Amniotic epithelial cell (primary cell): ENCODE measurements at places on chromosomes 3 and 15.

DNA sequence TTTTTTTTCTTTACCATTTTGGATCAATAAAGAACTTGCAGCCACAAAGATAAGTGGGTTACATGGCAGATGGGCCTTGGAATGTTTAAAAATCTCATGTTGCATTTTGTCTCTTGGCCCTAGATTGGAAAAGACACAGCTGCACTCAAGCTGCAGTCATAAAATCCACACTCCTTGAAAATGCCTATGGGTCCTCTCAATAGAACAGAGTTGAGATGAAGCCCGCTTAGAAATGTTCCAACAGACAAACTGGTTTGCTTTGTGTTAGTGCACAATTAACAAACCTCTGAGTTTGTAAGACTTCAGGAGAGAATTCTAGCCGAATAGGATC is 401.2 kb upstream of the CDIN1 start:
- DNase-seq: no peak

DNA sequence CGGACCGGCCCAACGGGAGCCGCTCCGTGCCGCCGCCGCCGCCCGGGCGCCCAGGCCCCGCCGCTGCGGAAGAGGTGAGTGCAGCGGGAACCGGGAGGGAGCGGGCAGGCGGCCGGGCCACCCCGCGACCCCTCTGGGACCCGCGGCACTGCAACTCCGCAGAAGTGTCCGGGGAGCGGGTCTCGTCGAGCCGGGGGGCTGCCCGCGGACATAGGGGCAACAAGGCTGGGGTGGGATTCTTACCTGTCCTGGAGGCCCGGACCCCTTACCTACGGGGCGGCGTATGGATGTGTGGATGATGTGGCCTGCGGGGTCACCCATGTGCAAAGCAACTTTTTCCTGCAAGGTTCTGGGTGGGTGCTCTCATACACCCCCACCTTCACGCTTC is 361 bp downstream of the SEMA3F start:
- DNase-seq: no peak

DNA sequence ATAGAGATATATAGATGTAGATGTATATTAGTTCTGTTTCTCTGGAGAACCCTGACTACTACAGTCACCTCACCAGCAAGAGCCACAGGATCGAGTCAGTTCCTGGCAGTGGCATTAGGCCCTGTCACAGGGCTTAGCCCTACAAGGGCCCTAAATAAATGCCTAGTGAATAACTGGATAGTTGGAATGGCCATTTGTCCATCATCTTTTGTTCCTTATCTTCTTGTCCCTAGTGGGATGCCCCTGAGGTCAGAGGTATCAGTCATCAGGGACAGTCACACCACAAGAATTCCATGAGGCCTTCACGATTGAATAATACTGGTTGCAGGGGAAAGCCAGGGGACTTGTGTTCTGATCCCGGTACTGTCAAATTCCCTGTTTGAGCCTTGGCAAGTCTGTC is 204.9 kb upstream of the PPP2R3A start:
- no peak for DNase-seq

DNA sequence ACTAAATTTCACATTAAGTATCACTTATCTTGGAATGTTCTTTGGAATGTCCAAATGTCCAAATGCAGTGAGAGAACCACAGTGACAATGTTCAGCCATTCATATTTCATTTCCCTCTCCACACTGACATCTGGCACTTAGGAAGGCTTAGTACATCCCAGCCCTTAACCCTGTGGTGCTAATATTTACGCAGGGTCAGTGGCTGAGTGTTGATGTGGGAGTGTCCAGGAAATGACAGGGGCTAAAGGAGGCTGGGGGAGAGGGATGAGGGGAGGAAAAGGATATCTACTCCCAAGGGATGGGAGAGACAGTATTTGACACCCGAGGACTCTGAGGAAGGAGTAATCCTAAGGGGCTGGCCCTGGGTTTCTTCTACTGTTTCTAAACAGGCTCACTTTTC is 14.1 kb upstream of the CCR4 start:
- no peak for DNase-seq

GRCh38 chr3:153960458-153961074 is 160.6 kb upstream of the ARHGEF26 start:
- no peak for DNase-seq

DNA sequence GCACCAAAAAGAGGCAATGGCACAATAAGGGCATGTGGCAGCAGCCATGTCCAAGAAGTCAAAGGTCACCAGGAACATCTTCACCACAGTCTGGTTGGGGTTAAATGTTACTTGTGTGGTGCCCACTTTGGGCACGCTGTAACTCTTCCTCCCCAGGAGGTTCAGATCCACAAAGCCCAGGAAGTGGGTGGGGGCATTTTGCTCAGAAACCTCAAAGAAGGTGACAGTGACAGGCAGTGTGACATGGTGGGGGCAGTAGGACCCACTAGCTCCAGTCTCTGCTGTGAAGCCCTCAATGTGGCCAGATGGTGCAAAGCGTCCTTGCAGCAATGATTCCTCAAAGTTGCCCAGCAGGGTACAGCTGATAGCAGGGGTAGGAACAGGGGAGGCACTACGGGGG is 5.8 kb downstream of the ZNF80 start:
- no peak for DNase-seq

- DNase-seq: no peak
Observed at GRCh38 chr15:69921626-69922619, 175.8 kb downstream of the TLE3 start.

DNA sequence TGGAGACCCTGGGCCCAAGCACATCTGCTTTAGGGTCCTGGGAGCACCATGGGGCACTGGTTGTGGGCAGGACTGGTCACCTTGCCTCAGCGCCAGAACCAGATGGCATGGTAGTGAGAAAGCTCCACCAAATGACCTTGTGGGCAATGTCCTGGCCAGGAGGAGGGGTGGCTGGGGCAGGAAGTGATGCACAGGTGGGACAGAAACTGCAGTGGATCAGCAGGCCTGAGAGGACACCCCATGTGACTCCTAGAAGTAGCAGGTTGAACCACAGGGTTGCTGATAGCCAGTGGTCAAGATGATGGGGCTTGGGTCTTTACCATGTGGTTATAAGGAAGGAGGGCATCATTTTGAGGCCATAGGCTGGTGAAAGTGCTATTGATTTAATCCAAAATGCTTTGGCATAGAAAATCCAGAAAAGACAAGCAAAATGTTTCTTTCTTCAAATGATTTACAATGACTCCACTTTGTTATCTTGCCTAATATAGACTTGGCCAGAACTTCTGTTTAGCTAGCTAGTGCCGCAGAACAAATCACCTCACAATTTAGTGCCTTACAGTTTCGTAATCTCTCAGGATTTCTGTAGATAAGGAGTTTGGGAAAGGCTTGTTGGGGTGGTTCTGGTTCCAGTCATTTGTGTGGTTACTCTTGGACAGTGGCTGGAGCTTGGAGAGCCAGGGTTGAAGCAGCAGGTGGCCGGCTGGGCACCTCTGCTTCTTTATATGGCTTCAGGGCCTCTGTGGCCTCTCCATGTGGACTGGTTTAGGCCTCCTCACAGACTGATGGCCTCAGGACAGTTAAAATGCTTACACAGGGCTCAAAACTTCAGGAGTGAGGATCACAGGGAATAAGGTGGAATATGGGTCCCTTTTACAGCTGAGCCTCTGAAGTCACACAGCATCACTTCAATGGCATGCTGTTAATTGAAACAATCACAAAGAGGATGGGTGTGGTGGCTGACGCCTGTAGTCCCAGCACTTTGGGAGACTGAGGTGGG is 27.5 kb downstream of the TMEM158 start:
- DNase-seq: peak; percentile 92

- no peak for DNase-seq
Observed at GRCh38 chr3:13158871-13159270, 85.6 kb upstream of the IQSEC1 start.

DNA sequence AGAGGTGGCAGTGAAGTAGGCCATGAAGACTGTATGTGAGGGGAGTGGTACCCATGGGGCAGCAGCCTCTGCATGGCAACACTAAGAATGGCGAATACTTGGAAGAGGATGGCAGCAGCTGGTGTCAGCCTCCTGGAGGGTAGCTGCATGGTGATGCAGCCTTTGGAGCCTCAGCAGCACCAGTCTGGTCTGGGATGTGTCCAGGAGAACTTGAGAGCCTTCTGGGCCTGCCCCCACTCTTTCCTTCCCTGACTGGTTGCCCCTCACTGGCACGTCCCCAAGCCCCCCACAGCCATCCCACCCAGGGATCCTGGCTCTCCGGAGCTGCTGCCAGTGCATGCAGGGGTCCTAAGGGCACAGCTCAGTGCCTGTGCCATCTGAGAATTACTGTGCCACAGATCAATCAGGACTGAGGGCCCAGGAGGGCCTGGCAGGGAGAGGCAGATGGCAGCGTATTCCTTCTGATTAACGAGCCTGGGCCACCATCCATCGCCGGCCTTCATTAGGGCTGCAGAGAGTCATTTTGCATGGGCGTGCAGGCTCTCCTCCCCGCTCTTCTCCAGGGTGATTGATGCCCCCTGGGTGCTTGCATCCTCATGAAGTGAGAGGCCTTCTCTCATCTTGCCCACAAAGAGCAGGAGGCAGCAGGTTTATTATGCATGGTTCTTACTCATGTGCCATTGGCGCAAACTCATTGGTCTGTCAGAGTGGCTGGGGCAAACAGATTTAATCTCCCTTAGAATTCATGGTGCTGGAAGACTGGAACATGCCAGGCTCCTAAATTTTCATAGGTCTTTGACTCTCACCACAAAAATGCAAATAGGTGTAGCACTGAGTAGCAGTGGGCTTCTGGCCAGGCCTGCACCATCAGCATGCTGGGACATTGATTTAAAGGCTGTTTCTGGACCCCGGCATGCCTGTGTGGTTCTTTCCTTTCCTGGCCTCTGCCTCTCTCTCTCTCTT is 116.8 kb downstream of the EPHB1 start:
- DNase-seq: no peak
